Stimulated activated CD8-positive, alpha-beta memory T cell treated with anti-CD3 and anti-CD28 coated beads, Interleukin-4, amount 100 ng/mL, for 4 hours (primary cell): ENCODE measurements at places on chromosomes 2 and 18.
A peak's percentile ranks its signal among the peaks of the same experiment; 100 is the strongest.

GRCh38 chr2:177078416-177078815 is 134.2 kb upstream of the HNRNPA3 start:
- DNase-seq, result no peak

- no peak for DNase-seq
Measured at GRCh38 chr2:25125976-25126375, 42.4 kb downstream of the POMC start.

DNA sequence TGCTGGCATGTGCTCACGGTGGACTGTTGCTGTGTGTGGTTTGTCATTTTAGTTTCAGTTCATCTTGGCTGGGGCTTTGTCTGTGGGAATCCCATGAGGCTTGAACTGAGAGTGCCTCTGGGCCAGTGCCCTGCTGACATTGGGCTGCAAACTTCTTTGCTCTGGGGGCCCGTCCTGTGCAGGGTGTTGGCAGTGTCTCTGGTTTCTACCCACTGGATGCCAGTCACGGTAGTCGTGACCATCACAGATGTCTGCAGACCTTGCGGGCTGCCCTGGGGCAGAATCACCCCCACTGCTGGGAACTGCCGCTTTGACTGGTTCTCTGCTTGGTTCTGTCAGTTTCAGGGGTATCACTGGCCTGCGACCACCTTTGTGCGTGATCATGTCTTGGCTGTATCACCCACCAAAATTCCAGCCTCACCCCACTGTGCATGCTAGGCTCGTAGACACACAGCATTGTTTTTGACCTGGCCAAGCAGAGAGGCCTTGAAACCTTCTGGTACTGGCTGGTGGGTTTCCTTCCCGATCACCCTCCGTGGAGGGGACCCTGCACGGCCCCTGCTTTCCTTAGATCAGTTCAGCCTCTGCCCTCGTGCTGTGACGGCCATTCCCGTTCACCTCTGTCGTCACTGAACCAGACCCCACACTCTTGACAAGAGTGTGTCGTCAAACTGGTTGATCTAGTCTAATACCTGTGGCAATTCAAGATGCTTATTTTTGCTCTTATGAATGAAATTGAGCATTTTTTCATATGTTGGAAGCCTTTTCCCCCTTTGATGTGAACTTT is 57.6 kb downstream of the KCNG2 start:
- DNase-seq, result no peak

DNA sequence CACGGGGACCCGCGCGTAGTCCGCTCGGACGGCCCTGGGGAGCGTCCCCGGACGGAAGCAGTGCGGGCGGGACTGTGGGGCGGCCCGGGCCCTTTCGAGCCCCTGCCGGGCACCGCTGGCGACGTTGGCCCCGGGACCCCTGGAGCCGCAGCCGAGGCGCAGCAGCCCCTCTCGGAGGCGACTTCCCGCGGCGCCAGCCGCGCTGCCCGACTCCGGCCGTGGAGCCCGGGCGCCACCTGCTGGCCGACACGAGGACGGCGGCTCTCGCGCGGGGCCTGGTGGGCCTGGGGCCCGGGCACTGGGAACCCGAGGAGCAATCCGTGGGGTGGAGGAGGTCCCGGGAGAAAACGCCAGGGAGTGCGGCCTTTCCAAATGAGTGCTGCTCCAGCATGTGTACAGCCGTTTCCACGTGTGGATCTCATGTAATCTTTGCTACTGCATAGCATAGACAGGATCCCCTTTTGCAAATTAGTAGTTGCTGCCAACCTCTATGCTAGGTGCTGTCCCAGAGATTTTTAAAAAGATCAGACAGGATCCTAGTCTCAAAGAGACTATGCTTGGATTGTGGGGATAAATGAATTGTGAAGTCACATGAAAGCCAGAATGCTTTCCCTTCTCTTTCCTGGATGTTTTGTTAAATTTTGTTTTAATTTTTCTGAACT is 4.0 kb downstream of the ID2 start:
- DNase-seq, result peak; percentile 53

GRCh38 chr2:30784682-30785081 is 22.6 kb downstream of the CAPN13 start:
- DNase-seq, result no peak

DNA sequence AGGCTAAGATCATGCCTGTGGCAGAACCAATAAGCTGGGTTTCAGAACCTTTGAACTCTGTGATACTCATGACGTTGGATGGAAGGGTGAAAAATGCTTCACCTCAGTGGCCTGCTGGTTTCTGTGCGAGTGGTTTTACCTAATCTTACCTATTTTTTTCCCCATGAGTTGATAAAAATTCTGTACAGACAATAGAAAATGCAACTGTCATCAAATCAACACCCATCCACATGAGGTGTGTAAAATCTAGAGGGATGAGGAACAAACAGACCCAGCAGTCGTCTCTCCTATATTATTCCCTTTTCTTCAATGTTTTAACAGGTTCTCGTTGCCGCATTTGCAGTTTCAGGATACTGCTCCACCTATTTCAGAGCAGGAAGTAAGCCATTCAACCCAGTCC is 67.3 kb downstream of the PRKRA start:
- no peak for DNase-seq

- no peak for DNase-seq
Measured at GRCh38 chr2:11941201-11942177, 195.1 kb downstream of the LPIN1 start.

GRCh38 chr18:24915547-24915946 is 436.4 kb downstream of the ZNF521 start:
- no peak for DNase-seq

- DNase-seq, result no peak
Measured at GRCh38 chr2:140489193-140489592, 1641.6 kb downstream of the LRP1B start.

- DNase-seq, result no peak
Measured at GRCh38 chr18:41789001-41789400, 166.0 kb upstream of the PIK3C3 start.

DNA sequence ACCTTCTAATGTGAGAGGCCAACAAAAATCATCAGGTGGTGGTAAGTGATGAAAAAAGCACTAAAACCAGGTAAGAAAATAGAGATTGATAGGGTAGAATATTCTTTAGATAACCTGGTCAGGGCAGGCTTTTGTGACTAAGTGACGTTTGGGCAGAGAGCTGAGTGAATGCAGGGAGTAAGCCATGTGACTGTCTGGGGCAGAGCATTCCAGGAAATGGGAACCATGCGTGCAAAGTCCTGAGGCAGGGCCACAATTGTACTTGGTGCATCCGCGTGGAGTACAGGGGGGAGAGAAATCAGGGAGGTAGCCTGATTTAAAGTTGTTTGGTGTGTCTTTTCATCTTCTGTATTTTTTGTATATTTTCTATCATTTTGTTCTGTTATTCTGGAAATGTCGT is 102.5 kb downstream of the LYPD6B start:
- no peak for DNase-seq

DNA sequence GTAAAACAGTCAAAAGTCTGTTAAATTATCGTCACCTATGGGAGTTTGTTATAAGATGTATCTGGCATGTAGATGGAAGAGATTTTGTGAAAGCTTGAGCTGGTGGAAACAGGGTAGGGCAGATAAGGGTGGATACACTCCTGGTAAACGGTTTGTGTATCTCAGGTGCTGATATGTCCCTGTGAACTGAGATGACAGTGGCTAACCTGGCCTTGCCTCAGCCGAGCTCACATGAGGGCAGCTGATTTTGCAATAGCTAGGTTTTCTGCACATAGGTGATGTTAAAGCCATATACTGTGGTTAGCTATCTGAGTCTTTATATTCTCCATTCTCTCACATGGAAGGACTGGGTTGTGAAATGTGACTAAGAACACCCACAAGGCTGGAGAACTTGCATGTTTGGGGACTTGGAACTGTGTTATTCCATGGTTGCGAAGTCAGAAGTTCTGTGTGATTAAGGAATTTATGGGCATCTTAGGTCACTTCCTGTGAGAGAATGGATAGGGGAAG is 205.1 kb downstream of the TPGS2 start:
- DNase-seq, result no peak

GRCh38 chr2:24403832-24404212 is 43.5 kb upstream of the ITSN2 start:
- DNase-seq, result no peak

DNA sequence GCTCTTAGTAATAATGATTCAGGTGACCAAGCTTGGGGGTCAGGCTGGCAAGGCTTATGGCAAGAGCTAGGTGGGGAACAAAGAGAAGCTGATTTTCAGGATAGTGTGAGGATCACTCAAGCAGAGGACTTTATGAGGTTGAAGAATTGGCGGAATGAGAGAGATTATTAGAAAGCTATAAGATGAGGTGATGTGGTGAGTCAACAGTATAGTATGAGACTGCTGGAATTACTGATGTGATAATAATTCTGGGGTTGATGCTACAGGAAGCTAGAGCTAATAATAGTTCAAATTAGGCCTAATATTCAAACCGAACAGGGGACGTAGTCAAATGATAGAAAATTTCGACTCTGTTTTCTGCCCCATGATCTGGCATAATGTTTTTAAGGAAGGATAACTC is 2115.3 kb upstream of the PIK3C3 start:
- no peak for DNase-seq

GRCh38 chr2:112840068-112840445 is 3.5 kb upstream of the IL1B start:
- DNase-seq, result no peak

DNA sequence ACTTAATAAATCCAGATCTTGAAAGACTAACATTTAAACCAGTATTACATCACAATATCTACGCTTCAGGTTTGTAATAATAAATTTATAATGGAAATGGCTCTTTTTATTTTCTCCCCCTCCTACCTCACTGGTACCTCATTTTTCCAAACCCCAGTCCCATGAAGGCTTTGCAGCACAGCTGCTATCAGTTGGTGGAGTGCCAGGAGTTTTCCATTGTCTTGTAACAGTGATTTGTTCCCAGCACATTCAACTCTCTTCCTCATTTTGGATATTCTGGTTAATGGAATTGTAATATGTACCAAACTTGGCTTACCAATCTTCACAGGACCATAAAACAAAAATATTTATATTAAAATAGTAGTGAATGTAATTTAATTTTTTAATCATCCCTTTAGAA is 91.2 kb downstream of the VRK2 start:
- no peak for DNase-seq

GRCh38 chr2:77161009-77161408 is 361.2 kb downstream of the LRRTM4 start:
- DNase-seq, result no peak

DNA sequence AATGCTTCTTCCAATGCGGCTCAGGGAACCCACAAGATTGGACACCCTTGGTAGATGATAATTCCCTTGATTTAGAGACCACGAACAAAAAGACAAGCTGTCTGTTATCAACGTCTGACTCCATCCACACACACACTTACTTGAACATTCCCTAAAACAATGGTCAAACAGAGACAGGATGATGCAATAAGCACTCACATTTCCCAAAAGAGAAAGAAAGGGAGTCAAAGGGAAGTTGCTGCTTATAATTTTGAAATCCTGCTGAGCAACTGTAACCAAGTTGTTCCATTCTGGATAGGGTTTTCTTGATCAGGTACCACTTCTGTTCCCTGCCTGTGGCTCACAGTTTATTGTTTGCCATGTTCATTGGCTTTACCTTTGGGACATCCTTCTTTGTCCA is 571.3 kb upstream of the CNTNAP5 start:
- DNase-seq, result no peak

DNA sequence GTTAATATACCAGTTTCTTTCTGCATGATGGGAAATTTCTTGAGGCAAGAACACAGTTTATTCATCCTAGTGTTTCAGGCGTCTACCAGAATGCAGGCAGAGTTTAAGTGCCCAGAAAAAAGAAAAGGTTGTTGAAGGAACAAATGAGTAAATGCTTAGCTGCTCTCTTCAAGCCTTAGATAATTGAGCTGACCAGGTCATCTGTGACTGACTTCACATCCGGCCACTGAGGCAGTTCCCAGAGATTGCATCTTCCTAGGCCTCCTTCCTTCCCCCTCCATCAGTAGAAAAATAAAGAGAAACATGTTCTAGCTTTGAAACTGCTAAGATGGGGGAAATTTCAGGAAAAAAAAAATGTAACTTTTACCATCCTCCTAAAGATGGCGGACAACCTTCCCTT is 9.4 kb upstream of the TMEM163 start:
- no peak for DNase-seq
